ENCODE measurements at places on chromosomes 2 and 18.

- no peak for DNase-seq
These were observed 89.0 kb upstream of the BOD1L2 start for GRCh38 chr18:57057890-57058289.

- DNase-seq, result no peak
These were observed 43.7 kb downstream of the MEX3C start for GRCh38 chr18:51153659-51154371.

- no peak for DNase-seq
These were observed 21.3 kb upstream of the ALLC start for GRCh38 chr2:3636586-3637310.

- DNase-seq, result no peak
These were observed 1.5 kb downstream of the DLX2 start for GRCh38 chr2:172100935-172101820.

DNA sequence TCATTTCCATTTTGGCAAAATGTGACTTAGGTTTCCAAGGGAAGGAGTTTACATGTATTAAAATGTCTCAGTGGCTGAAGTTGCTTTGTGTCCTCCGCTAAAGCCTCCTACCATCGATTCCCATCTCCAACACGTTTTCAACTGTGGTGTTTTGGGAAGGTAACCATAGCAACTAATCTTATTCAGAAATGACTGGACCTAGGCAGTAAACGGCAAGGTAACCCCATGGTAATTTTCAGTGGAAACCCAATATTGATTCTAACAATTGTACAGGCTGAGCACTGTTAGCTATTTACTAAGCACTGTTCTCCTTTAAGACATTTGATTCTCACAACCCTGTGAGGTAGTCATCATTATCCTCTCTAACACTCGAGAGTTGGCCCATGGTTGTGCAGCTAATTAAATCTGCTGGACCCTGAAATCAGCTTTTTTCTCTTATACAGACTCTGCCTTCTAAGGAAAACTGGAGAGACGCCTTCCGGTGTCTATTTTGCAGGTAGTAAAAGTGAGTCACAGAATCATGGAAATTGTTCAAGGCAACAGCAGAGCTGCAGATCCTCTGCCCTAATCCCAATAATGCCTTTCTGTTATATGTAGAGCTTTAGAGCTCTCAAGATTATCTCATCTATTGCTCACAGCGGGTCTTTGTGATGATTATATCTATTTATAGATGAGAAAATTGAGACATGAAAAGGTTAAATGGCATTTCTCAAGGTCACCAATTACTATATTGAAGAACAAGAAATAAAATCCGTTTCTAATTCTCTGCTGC is 36.2 kb downstream of the FASTKD2 start:
- no peak for DNase-seq

DNA sequence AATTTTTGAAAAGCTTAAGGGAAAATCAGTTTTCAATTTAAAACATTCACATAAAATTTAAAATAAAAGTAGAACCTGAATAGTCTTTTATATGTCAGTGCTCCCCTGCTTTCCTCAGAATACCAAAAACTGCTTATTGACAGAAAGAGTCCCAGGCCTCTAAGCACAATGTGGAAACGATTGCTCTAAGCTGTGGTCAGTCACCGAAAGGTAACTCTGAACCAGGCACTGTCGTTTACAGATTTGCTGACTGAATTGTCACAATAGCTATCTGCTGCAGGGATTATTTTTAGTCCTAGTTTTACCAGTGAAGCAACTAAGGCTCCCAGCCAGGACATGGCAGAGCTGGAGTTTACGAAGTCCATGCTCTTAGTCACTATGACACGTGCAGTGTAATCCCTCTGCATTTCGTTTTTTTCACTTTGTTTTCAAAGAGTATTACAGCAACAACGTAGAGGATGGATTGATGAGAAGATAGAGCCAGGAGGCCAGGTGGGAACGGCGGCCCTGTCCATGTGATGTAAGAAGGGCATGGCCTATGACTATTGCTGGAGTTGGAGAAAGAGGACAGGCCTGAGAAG is 28.1 kb upstream of the TMEM247 start:
- DNase-seq, result no peak

GRCh38 chr2:121520641-121520994 is 10.1 kb upstream of the RNU4ATAC start:
- DNase-seq, result no peak

- DNase-seq, result no peak
These were observed 472 bp downstream of the SLC20A1 start for GRCh38 chr2:112646102-112646719.

- no peak for DNase-seq
These were observed 1311.7 kb upstream of the SLC39A10 start for GRCh38 chr2:194345347-194345746.

DNA sequence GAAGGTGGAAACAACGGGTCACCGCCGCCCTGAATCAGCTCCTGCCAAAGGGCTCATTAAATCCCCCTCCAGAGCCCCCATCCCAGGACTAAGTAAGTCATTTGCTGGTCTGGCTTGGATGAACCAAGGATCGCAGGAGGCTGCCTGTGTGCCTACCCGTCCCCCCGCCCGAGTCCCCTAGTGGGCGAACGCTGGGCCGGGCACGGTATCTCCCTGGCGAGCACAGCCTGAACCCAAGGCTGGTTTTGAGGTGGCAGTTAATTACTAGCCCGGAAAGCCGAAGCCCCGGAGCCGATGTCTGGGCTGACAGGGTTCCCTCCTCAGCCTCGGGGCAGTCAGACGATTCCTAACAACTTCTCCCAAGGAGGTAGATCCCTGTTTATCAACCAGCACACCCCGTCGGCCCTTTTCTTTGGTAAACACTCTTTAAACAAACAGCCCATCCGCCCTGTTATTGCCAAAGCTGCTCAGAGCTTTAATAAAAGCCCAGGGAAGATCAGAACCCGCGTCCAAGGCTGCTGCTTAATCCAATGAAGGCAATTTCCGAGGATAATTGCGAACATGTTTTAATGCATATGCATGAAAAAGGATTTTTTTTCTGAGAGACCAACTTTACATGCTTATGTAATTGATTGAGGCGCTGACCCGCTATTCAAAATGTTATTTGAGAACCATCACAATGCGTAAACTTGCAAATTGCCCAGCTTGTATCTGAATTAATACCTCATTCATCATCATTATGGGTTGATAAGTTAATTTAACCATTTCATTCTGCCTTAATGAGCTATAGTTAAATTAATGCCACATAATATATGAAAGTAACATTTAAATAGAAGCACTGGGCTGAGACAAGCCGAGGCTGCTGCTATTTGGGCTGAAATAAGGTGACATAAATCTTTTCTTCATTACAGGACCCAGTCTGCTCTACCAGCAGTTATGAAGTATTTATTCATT is 10.5 kb downstream of the EVX2 start:
- DNase-seq, result peak; percentile 17

DNA sequence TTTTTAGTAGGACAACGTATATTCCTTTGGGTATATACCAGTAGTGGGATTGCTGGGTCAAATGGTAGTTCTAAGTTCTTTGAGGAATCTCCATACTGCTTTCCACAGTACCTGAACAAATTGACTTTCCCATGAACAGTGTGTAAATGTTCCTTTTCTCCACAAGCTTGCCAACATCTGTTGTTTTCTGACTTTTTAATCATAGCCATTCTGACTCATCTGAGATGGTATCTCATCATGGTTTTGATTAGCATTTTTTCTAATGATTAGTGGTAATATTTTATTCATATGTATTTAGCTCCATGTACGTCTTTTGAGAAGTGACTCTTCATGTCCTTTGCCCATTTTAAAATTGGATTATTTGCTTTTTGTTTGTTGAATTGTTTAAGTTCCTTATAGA is 58.4 kb upstream of the CERS6 start:
- DNase-seq, result no peak

DNA sequence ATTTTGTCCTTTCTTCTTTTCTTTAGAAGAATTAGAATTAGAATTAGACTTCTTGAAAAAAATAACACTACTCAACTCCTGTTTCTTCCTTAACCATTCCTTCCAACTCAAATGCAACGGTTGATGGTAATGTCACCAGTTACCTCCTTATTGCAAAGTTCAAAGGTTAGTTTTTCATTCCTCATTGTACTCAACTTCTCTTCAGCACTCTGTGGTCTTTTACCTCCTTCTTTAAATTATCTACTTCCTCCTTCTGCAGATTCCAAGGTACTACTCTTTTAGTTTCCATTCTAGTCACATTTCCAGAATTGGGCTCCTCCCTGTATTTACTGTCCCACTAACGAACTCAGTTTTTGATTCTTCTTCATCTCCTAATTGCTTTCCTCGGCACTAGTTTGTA is 700.7 kb downstream of the SATB2 start:
- DNase-seq, result no peak

- DNase-seq, result no peak
These were observed 280.2 kb downstream of the STK39 start for GRCh38 chr2:167966937-167967913.

DNA sequence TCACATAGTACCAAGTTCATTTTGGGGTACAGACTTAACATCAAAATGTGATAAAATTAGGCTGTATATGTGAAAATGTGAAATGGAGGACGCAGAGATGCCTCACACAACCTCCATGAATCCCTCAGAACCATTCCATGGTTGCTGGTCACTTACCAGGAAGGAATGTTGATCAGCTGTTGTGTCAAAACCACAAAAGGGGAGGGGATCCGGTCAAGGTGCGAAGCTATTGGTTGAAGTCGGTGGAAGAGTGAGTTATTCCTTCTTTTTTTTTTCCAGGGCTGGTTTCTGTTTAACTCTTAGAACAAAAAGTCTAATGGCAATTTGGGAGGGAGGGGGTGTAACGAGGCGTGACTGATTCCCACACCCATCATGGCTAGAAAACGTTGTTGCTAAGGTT is 32.3 kb upstream of the REG3A start:
- no peak for DNase-seq

DNA sequence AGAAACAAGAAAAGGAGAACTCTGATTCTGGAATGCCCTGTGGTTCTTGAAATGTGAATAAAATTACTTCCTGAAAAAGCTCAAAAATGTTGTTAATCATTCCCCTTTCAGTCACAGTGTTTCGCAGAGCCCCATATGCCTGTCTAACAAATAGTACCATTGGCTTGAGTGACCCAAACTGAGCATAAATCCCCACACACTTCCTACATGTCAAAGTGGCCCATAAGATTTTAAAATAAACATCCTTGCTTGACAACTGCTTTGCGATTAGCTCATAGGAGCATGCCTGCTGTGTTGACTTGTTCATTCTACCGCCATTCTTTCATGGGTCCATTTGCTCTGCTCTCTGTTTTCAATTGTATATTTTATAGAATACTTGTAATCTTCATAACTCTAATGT is 377.8 kb upstream of the SMIM21 start:
- DNase-seq, result no peak

DNA sequence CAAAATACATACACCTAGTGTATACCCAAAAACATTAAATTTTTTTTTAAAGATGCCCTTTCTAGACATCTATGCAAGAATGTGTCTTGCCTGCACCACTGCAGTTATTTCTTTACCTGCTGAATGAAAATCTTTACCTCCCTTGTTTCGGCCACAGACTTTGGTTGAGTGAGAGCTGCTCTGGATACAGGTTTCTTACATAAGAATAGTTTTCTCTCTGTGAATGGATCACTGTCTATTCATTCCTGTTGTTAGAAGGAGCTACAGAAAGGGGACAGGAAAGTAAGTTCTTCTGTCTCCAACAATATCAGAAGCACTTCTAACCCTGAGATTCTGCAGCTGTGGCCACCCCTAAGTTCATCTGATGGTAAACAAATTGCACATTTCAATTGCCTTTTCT is 113.0 kb upstream of the CDCA7 start:
- no peak for DNase-seq

DNA sequence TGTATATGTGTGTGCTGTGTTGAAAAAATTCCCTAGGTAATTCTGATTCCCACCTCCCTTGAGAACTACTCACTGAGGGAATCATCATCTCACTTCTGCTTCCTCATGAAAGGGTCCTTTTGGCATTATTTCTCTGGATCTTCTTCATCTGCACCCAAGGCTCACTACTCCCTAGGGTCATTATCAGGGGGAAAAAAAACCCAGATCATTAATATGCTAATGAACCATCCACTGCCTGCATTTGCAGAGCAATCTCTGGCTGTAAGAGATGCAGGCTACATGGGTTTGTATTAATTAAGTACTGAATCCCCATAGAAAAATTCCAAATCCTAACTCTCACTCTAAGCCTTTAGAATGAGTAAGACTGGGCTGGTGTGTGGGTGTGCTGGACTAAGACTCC is 68.0 kb upstream of the IGFBP5 start:
- no peak for DNase-seq

- no peak for DNase-seq
These were observed 103.2 kb upstream of the DTNA start for GRCh38 chr18:34606851-34607250.

GRCh38 chr2:98009887-98010760 is 14.4 kb upstream of the TMEM131 start:
- DNase-seq, result no peak

- no peak for DNase-seq
These were observed 68.6 kb downstream of the NYAP2 start for GRCh38 chr2:225468131-225468530.

- DNase-seq, result no peak
These were observed 211.6 kb downstream of the PID1 start for GRCh38 chr2:229059331-229060033.

GRCh38 chr2:120905824-120906571 is 170.3 kb downstream of the GLI2 start:
- DNase-seq, result no peak

GRCh38 chr2:9781252-9781651 is 62.0 kb upstream of the TAF1B start:
- DNase-seq, result no peak

DNA sequence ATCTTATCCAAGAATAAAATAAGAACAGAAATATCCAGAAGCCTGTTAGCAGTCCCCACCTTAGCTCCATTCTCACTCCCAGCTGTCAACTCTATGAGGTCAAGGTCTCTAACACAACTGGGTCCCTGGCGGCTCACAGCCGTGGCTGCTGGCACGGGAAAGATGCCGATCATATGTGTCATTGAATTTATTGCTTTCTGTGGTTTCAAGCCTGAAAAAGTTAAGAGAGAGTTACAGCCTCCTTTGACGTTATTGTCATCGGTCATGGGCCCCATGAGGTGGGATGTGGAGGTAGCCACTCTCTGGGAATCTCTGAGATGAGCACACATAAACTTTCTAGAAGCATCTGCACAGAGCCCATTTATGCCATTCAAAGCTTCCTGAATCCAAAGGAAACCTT is 28.7 kb upstream of the CABLES1 start:
- DNase-seq, result no peak

GRCh38 chr2:200618590-200619021 is 32.8 kb downstream of the AOX1 start:
- DNase-seq, result no peak

Data from NCI-H1417 (cell line).